ENCODE measurements at places on chromosomes 16 and 17. TPM values are rescaled to one million over a fixed set of nuclear protein-coding genes. Genes with fewer than 3 reads are reported as not detected.

TAT gene
- total RNA-seq, result 0.49 TPM

- DNase-seq, result no peak
These were observed at the start of gene CNTNAP4 for GRCh38 chr16:76276745-76277438. CNTNAP4 (plus strand) TSS chr16:76277401; CDS start chr16:76277663, 262 bp downstream.

DNA sequence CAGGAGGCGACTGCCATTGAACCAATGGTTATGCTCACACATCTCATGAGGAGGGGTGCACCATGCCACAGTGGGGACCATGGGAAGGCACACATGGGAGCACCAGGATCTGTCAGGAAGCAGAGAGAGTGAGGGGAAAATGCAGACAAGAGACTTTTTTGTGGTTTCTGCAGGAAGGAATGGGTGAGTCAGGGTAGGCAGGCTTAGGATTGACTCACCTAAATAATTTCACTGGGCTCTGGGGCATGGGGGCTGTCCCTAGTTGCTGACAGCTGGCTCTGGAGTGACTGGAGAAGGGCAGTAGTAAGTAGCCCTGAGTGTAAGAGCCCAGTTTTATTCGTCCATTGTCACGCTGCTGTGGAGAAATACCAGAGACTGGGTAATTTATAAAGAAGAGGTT, 202.4 kb downstream of the AXIN2 start:
- DNase-seq, result no peak

DNA sequence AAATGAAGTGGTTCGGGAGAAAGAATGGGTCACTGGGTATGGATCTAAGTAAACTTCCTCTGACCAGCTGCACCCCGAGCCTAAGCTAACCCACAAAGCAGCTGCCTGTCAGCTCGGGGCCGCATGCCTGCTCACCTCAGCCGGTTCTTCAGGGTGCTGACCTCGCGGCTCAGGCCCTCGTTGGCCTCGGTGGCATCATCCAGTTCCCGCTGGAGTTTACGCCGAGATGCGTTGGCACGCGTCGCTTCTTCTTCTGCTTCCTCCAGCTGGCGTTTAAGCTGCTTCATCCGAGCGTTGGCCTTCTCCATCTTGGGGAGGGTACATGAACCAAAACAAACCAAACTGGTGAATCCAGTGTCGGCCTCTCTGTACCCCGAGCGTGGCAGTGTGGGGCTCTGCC, 41.1 kb downstream of the NDEL1 start:
- DNase-seq, result no peak

DNA sequence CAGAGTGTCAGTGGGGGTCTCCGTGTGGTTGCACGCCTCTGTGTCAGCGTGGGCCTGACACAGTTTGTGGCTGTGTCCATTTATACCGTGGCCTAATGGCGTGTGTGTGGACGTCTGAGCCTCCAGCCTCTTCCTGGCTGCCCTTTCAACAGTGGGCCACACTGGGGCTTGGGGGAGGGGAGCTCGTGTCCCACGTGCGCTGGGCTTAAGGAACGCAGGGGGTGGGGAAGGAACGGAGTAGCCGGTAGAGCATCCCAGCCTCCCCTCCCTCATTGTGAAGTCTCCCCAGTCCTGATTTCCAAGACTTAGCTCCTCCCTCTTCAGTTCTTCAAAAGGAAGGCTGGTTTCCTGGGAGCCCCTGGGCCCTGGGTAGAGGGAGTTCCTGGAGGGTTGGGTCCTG, 9.5 kb upstream of the HES7 start:
- DNase-seq, result no peak

- DNase-seq, result no peak
These were observed 38.7 kb upstream of the NGFR start for GRCh38 chr17:49456183-49456965.

GRCh38 chr17:20114466-20114865, 105.3 kb downstream of the SPECC1 start:
- DNase-seq, result no peak

GRCh38 chr17:30526401-30526800, 49.2 kb downstream of the GOSR1 start:
- DNase-seq, result no peak

- no peak for DNase-seq
These were observed 115.0 kb downstream of the HS3ST2 start for GRCh38 chr16:22928882-22929435.

ARHGDIG gene
- 2.4 TPM for total RNA-seq

DNA sequence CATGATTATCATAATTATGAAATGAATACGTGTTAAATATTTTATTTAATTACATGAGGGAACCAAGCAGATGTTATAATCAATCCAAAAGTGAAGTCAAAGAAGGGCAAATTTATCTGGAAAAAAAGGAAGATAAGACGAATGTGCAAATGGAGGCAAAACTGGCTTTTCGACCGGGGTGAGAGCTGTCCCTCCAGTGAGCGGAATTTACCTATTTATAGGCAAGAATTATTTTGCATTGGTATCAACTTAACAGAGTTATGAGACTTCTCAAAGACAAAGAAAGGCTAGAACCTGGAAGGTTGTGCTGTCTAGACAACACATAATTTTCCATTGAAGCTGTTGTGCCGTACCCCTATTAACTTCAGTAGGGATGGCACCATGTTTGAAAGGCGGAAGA, 1.4 kb upstream of the GGA2 start:
- no peak for DNase-seq

- no peak for DNase-seq
These were observed 28.7 kb downstream of the ACSF3 start for GRCh38 chr16:89122322-89122851.

- no peak for DNase-seq
These were observed 70.0 kb upstream of the NKD1 start for GRCh38 chr16:50478075-50478772.

- no peak for DNase-seq
These were observed 12.5 kb downstream of the MBTPS1 start for GRCh38 chr16:84104231-84104630.

- DNase-seq, result no peak
These were observed 68.0 kb downstream of the WWP2 start for GRCh38 chr16:69830146-69830533.

DNA sequence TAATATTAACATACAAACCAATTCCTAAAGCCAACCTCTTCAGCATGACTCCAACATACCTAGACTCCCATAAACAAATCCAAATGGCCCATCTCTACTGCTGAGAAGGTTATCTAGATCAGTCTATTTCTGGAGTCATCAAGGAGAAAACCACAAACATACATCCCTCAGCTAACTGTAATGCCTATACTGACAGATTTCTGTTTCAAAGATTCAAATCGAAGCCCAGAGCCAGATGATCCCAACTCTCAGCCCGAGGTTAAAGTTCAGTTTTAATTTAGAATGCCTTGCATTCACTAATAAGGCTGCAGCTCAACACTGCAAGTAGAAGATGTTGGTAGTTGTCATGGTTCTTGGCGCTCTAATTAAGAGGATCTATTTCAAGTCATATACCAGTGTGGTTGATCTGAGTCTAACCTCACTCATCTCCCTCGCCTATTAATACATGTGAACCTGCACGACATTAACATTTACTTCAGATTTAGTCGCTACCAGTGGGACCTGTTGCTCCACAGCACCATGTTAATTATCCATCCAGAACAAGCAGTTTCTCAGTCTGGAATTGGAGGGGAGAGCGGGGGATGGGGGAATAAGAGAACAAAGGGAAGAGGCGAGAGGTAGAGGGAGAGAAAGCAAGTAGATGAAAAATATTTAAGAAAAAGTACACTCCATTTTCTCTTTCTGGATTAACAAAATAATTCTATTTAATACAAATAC, 15.4 kb downstream of the PHF12 start:
- DNase-seq, result no peak

DNA sequence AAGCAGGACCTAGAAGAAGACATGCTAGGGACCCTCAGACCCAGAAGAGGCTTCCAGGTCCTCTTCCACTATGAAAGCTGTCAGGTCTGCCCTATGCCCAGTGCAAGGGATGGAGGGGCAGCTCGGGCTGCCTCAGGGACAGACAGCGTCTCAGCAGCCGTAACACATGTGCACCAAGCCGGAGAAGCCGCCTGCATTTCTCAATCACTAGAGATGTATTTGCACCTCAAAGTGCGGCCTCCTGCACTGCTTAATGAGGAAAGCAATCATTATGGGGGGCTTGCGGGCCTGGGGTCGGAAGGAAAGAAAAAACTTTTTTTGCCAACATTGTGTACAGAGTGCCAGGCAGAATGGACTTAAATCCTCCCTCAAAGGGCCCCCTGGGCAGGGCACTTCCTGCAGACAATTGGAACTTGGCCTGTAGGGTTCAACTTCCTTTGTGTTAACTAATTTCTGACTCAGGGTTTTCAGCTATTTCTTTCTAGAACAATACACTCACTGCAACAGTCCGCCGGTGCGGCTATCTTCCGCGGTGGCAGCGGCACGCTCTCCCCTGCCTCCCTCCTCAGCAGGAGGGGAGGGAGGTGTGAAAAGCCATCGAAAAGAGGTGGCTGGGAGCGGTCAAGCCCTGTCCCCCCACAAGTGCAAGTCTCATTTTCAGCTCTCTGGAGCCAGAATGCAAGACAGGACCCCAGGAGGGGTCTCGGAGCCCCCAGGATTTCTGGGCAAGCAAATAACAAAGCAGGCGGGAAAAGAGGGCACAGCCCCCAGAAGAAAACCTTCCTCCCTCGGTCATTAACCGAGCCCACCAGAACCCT, 101.2 kb downstream of the ZNF423 start:
- no peak for DNase-seq

GRCh38 chr16:13018026-13018425, 116.6 kb downstream of the SHISA9 start:
- DNase-seq, result no peak

DNA sequence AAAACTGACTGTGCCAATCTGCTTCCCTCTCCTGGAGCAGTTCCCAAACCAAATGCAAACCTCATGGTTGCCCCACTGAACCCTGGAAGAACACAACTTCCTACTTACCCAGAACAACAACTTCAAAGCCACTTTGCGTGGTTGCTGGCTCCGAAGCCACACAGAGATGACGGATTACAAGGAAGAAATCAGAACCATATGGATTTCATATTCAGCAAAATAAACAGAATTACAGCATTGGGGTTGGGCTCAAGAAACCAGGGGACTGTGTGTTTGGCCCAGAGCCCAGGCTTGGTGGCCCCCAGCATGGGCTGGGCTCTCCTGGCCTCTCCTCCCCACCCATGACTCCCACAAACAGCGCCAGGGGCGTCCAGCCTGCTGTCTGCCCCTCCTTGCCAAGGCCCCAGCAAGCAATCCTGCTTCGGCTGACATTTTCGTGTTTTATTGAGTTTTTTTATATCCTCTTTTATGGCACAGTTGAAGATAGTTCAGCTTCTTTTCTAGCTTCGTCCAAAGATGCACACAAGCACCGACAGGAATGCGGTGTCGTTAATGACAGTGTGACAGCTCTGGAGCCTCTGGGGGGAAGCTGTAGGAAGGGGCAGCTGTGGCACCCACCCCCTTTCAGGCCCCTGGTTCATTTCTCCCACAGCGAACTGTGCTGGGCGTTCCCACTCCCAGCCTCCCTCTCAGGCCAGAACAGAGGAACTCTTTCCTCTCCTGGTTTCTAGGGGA, 137.1 kb downstream of the GAS7 start:
- DNase-seq, result no peak
